ENCODE measurements at places on chromosomes 6 and 20.

DNA sequence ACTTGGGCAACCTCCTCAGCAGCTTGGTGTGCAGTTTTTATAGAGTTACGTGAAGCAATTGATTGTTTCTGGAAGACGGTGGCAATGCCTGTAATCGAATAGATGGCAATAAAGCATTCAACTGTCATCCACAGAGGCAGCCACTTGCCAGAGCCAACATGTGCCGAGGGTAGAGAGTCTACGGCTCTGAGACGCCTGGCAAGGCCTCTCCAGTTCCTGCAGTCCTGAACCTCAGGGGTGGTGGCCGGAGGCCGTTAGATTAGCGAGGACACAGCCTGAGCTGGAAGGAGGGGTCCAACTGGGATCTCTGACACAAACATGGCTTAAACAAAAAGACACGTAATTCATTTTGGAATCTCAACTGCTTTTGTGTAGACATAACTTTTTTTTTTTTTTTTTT lies 775 bp upstream of the TTLL2 start:
- no peak for DNase-seq

DNA sequence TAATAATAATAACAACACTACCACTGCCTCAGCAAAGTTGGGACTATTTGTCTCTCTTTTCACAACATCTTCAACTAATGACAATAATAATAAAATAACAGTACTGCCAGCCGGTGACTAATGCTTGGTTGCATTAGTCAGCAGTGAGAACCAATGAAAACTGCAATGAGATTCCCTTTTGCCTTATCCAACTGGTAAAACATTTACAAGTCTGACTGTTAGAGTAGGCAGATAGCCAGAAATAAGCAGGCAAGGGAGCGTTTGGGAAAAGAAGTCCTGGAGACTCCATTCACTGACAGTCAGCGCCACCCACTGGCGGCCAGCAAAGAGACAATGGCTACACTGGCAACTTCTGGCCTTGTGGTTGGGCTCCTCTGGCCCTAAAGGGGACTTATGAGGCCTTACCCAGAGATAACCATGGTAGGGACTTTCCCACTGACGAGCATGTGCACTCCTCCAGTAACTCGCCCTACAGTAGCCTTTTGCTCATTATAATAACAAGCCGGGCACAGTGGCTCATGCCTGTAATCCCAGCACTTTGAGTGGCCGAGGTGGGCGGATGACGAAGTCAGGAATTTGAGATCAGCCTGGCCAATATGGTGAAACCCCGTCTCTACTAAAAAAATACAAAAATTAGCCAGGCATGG lies 3.4 kb upstream of the NSFL1C start:
- DNase-seq: peak; percentile 47

DNA sequence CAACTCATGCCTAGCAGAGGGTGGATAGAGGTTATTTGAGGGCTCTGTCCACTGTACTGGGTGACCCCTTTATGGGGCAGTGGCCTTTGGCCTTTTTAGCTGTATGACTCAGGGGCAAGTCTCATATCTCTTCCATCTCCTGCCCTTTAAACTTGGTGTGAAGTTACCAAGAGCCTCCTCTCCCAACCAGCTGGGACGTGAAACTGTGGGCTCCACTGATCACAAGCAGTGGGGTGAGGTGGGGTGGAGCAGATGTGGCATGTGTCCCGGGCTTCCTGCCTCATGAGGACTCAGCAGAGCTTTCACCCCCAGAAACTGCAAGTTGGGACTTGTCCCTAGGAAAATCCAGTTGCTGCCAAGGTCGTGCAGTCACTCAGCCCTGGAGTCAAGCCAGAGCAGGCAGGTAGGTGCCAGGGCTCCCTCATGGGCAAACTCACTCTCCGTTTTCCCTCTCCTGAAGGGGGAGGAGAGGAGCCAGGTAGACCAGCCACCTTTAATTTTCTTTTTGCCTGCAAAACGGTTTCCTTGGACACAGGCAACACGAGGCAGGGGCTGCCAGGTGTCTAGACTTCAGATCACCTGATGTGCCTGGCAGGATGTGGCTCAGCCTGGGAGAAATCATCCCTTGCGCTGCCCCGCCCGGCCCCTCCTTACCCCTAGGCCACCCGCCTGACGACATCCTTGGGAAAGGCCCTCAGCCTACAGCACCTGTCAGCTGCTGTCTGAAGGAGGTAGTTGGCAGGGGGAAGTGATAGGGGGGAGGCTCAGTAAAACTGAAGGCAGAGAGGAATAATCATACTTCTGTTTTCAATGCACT lies 4.0 kb downstream of the CDKN1A start:
- peak; percentile 31 for DNase-seq

GRCh38 chr6:106158816-106159215 lies 72.7 kb downstream of the PRDM1 start:
- no peak for DNase-seq

DNA sequence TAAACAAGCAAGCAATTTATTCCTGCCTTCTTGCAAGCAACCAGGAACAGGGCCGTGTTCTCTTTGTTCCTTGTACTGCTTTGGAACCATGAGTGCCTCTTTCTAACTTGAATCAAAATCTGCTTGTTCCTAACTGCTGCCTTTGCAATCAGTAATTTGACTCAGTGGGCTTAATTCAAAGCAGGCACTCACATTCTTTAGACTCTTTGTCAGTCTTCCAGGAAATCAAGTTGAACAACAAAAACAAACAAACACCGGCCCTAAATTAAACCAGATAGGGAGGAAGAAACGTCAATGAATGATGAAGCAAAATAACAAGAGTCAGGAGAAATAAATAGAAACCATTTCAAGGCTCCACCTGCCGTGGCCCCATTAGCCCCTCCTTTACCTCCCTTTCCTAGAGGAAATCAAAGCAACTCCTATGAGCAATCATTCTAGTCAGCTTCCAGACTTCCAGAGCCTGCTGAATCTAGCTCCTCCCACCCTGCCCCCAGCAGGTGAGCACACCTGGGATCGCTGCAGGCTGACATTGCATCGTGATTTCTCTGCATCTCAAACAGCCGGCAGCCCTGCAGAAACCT lies 582.2 kb upstream of the FLRT3 start:
- DNase-seq: no peak

GRCh38 chr6:163389354-163389753 lies 25.2 kb upstream of the QKI start:
- no peak for DNase-seq

- DNase-seq: no peak
Measured at GRCh38 chr20:18663932-18664331, 76.1 kb downstream of the DTD1 start.

DNA sequence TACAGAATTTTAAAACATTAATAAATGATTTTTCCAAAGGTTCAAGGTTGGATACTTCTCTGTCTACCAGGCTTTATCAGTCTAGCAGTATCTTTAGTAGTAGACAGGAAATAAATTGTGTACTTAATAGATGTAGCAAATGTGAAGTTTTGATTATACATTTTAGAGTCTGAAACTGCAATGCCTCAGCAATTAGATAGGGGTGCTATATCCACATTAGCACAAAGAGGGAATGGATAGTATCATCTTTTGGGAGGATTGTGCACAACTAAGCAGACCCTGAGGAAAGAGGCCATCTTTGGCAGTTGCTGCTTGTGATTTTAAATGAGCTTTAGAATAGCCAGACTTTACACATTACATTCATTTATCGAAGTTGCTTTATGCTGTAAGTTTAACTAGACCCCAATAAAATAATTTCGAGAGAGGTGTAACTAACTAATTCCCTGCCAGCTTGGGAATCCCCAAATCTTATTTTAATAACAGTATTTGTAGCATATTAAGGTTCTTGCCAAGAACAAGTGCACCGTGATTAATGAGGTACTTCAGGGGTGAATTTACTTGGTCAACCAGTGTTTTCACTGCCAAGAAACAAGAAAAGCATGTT lies 2.8 kb downstream of the KCNQ5 start:
- peak; percentile 94 for DNase-seq

GRCh38 chr6:139150920-139151319 lies 16.0 kb downstream of the HECA start:
- DNase-seq: no peak

DNA sequence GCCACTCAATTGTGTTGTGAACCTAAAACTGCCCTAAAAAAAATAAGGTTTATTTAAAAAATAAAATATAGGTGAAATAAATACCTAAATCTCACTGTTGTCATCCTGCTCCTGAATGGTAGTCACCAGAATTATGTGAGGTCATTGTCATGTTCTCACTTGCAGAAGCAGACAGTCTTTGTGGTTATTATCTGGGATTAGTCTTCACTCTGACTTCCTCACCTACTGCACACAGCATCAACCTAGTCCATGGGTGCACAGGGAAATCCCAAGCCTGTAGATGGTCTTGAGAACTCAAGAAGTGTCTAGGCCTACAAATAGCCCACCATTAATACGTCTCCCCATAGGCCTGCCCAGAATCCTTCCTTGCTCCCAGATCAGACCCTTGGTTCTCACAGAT lies 97.0 kb downstream of the FOXF2 start:
- no peak for DNase-seq

DNA sequence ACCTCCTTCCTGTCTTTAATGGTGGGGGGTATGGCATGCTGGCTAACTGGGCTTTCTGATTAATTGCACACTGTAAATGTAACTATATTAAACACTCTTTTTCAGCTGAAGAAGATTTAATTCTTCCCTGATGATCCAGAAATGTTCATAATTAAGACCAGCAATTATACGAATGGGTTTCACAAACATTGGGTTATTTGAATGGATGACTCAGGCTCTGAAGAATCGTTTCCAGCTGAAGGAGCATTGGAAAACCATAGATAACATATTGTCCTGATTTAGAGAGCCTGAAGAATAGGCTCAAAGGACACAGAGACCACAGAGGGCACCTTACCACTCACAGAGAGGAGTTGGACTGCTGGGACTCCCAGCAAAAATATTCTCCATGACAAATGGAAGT lies 130.7 kb upstream of the SSTR4 start:
- no peak for DNase-seq

DNA sequence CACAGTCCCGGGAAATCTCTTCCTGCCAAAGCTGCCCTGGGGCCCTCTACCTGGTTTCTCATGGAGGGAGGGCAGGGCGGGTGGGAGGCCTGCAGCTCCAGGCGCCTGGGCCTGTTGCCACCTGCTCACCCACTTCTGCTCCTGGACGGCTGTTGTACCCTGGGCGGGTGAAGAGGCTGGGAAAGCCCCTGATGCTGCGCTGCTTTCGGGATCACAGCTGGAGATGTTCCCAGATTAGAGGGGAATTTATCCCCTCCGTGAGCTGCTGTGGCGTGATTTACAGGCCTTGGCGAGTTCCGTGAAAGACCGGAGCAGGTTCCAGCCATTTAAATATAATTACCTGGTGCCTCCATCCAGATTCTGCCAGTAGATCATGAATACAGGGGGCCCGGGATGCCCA lies 12.3 kb upstream of the VSTM2L start:
- no peak for DNase-seq

GRCh38 chr20:62065674-62066338 lies at the start of gene TAF4:
TSS of gene TAF4 (minus strand) at chr20:62065881. CDS start at chr20:62065810, 71 bp downstream.
- DNase-seq: peak; percentile 29

GRCh38 chr6:118100717-118101116 lies 193.7 kb downstream of the SLC35F1 start:
- DNase-seq: no peak

- DNase-seq: no peak
Measured at GRCh38 chr6:156942266-156942665, 165.1 kb downstream of the ARID1B start.

DNA sequence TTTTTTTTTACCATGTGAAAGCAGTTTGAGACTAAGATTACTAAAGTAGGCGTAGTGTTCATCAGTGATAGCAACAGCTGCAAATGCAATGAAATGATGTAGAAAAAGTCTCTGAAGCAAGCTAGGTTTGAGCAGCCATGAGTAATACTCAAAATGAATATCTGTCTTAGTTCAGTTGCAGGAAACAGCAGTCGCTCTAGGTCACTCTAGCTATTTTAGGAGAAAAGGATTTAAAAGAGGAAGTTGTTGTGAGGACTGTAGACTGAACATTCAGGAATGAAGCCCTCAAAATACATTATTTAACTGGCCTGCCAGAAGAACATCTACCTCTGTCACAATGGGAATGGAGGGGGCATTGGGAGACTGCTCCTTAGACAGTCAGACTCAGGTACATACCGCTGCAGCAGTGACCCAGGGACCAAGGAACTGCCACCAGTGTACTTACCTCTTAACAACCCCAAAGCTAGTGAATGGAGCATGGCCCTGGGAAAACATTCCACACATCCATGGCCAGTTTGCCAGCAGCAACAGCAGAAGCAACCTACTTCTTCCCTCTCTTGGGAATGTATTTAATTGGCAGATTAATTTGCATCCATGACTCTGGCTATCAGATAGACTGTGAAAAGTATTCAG lies 243.0 kb upstream of the KHDRBS2 start:
- DNase-seq: no peak

GRCh38 chr20:24958506-24959385 lies 9.7 kb downstream of the CST7 start:
- DNase-seq: no peak

Measured in AML-193 (cell line).